AG09309 (cell line): ENCODE measurements at places on chromosomes 3 and 15.

DNA sequence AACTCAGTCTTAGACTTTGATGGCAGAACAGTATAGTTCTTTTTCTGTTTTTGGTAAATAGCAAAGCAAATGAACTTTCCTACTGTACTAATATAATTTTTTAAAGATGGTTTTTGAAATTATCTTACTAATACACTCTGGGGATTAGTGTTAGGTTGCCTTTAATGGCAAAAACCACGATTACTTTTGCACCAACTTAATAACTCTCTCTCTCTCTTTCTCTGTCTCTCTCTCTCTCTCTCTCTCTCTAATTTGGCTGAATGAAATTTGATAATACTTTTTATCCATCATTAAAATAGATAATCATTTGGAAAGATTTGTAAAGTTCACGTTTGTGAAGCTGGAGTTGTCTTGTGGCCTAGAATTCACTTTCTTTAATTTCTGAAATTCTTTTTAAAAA lies 257.8 kb downstream of the LPP start:
- DNase-seq, result no peak

- peak; percentile 68 for DNase-seq
Measured at GRCh38 chr15:98800437-98801233, 152.3 kb downstream of the IGF1R start.

DNA sequence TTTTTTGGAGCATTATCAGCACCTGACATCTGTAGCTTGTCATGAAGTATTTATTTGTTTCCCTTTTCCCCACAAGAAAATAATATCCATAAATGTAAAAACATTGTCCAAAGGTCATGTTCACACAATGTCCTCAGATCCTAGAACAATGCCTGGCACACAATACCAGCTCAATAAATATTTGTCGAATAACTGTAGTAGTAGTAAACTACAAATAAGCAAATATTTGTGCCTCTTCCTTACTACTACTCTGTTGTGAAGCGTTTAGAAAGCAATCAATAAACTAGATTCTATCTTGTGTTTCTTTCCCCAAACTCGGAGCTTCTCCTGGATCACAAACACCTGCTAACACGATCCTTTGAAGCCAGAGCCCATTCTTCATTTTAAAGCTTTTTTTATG lies 459.6 kb upstream of the NECTIN3 start:
- DNase-seq, result no peak

DNA sequence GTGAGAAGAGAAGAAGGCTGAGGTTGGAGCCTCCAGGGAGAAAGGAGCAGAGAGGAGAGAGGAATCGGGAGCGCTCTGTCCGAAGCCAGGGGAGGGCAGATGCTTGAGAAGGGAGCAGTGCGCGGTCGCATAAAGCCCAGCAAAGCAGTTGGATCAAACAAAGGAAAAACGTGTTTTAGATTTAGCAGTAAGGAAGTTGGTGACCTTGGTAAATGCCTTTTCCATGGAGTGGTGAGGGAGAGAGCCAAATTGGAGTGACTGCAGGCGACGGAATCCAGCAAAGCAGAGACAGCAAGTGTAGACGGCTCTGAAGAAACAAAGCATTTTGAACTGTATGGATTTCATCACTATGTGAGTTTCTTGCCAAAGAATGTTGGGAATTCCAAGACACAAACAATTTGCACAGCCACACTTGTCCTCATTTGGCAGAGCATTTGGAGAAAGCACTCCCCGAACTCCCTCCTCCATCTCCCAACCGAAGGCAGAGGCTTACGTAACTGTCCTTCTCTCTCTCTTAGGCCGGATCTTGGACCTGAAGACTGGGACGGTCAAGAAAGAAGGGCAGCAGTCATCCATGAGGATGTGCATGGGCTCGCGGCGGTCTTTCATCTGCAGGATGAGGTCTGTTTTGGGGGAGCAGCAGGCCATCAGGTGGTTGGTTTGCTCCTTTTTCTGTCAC lies 103.6 kb downstream of the ARNT2 start:
- peak; percentile 92 for DNase-seq

DNA sequence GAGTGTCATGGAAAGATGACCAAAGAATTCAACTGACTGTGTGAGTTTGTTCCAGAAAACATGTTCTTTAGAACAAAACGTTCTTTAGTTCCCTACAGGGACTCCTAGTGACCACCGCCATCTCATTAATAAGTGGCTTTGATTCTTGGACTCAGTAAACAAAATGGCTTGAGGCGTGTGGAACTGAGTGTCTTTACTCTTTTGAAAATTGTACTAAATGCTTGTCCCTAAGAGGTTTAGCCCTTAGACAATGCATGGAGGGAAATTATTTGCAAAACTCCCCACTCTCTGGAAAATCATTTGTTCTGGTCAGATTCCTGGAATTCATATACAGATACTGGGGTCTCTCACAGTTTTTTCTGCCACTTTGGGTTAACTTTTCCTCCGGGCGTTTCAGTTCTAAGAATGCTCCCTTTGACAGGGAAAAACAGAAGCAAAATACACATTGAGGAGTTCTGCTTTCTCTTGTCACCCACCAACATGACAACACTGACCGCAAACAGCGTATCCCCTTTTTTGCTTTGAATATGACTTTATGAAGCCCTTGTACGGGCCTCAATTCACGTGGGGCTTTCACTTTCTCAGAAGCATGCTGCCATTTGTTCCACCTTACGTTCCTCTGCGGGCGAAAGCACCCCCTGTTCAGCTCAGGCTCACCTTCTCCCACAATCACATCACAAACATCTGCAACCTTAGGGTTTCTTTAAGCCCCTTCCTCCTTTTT lies 15.3 kb upstream of the NRROS start:
- DNase-seq, result no peak

DNA sequence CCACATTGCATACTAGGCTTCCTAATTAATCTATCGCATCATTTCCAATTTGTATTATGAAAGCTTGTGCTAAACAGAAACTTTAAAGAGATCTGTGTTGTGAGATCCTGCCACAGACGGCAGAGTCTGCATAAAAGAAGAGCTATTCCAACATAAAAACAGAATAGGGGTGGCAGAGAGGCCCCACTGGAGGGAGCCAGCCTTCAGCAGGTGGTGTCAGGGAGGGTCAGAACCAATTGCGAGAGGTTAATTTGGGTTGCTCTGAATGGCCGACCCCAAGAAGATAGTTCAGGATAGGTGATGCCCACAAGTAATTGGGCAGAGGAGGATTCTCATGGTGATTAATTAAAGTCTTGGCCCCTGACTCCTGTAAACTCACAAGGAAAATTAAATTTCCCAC lies 74.8 kb downstream of the DCLK3 start:
- no peak for DNase-seq

DNA sequence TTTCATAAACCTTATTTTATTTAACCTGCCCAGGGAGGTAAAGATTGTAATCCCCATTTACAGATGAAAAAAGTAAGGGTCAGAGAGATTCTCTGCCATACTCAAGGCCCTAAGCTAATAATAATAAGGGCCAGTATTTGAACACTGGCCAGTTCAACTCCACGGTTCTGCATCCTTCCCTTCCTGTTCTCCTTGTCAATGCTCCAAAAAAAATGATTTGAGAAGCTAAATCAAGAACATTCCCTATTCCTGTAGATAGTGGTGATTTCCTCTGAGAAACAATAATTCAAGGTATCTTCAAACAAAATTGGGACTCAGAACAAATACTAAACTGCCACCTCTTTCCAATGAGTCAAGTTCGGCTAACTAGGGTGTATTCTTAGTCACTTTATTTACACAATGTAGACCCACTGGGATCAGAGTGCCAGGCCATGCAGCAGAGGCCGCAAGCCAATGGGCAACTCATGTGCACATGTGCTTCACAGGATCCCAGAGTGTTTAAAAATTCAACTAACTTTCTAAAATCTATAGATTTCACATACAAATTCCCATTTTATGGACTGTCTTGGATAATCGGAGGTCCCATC lies 459.6 kb upstream of the WNT5A start:
- DNase-seq, result no peak
